Neural crest cell (in vitro differentiated cells): ENCODE measurements at places on chromosomes 3 and 15.

GRCh38 chr3:193693774-193694173, 100.8 kb downstream of the OPA1 start:
- DNase-seq, result no peak

DNA sequence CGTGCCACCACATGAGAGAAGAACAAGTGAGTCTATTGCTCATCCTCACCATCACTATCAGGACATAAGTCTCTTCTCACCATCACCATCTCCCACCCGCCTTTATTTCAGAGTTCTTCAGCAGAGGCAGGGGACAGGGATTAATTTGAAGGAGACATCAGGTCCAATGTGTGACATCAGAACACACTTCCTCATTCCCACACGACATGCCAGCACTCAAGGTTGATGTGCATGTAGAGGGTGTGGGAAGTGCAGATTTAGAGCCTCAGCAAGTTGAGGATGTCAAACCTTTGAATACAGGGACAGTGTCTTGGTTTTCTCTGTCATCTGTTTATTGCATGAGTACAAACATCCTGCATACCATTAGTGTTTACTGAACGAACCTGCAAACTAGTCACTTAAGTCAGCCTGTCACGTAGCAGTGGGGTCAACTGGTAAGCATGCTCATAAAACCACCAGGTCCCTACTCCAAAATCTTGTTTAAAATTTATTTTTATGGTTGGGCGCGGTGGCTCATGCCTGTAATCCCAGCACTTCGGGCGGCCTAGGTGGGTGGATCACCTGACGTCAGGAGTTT, 104.4 kb downstream of the MYLK start:
- DNase-seq, result no peak

DNA sequence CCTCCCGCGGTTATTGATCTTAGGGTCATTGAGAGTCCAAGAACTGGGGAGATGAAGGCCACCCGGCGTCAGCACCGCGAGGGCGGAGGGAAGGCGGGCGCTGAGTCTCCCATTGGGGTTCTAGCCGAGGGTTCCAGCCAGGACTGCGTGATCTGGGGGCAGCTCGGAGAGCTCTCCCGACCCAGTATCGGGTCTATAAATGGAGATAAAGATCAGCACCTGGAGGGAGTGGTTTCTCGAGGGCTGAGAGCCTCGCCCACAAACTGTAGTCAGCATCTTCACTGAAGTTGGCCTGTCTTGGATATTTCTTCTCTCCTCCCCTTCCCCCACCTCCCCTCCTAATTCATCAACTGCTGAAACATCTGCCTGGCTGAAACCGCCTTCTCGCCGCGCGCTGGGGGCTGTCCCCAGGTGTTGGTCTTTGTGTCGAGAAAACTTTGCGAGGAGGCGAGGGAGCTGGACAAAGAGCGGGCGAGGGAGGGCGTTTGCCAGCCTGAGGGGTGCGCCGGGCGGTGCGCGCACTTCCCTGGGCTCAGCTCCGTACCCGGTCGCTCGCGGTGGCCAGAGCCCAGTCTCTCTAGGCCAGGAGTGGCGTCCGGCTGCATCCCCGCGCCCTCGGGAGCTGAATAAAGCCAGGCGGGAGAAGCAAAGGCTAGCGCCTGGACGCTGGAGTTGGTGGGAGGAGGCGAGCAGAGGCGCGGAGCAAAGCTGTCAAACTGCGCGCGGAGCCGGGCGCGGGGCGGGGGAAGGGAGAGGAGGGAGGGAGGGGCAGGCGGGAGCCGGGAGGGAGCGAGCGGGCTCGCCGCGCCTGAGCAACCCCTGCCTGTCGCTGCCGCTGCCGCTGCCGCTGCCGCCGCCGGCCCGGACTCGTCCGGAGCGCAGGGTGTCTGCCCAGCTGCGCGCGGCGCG, at the start of gene ST8SIA2:
TSS of gene ST8SIA2 (plus strand) at position 811 of the 909 bp plus-strand sequence. CDS start 184 bp downstream, outside the sequence.
- DNase-seq, result peak; percentile 76

DNA sequence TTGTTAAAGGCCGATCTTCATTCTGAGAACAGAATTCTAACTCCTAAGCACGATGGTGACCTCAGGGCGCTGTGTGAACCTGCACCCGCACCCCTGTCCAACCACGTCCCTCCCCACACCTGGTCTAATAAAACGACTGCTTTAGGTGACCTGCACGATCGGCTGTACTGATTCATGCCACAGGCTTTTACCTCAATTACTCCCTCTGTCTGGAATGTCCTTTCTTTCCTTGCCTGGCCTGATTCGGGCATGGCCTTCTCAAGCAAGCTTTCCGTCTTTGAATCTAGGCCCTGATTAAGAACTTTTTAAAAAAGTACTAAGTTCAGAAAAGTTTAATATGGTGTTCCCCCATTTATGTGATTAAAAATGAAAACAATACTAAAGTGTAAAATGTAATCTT, 842 bp upstream of the U2SURP start:
- no peak for DNase-seq

GRCh38 chr15:84914909-84915605, 30.6 kb downstream of the SLC28A1 start:
- no peak for DNase-seq

GRCh38 chr15:93438310-93438709, 349.3 kb upstream of the RGMA start:
- no peak for DNase-seq

DNA sequence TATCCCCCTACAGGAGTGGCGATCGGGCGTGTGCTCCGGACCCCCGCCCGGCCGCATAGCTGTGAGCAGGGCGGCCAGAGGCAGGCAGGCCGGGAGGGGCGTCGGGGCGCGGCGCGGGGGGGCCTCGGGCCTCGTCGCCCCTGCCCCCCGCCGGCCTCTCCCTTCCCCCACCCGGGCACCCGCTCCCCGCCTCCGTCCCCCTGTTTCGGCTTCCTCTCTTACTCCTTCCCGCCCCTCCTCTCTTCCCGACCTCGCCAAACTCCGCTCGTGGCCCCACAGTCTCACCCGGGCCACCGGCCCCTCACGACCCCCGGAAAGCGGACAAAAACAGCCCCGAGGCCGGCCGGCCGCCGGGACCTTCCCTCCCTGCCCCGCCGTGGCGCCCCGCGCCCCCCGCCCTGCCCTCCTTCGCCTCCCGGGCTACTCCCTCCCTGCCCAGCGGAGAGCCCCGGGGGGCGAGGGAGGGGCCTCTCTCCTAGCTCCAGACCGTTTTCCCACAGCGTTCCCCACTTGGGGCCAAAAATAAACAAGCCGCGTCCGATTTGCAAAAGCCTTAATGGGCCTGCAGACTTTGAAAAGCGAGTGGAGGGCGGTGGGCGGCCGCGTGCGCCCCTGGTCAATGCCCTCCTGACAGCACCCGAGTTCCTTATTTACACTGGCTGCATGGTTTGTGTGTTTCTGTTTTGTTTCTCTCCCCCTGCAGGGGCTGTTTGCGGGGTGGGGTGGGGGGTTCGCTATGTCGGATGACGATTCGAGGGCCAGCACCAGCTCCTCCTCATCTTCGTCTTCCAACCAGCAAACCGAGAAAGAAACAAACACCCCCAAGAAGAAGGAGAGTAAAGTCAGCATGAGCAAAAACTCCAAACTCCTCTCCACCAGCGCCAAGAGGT, 1.0 kb downstream of the UBE2E1 start:
- peak; percentile 21 for DNase-seq

DNA sequence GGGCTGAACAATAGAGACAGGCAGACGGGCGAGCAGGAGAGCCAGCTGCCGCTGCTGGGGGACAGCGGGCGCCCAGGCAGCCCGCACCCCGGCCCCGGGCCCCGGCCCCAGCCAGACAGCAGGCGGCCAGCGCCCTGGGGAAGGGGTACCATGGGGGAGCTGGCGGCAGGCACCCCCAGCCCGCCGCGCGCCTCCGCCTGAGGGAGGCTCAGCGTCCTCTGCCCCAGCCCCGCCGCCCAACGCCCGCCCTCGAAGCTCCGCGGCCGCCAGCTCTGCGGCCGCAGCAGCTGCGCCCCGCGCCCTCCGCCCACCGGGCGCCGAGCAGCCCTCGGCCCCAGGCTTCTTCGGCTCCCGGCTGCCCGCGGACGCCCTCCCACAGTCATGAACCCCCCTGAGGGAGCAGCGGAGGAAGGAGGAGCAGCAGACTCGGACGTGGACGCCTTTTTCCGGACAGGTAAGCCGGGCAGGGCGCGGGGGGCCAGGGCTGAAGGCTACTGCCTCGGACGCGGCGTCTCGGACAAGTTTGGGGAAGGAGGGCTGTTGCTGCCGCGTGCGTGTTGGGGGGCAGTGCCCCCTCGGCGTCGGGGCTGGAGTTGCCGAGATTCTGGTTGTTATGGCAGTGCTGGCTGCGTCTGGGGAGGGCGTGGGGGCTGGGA, 41.6 kb upstream of the ROPN1 start:
- DNase-seq, result no peak

- no peak for DNase-seq
Measured at GRCh38 chr3:64957408-64958198, 269.8 kb upstream of the ADAMTS9 start.

DNA sequence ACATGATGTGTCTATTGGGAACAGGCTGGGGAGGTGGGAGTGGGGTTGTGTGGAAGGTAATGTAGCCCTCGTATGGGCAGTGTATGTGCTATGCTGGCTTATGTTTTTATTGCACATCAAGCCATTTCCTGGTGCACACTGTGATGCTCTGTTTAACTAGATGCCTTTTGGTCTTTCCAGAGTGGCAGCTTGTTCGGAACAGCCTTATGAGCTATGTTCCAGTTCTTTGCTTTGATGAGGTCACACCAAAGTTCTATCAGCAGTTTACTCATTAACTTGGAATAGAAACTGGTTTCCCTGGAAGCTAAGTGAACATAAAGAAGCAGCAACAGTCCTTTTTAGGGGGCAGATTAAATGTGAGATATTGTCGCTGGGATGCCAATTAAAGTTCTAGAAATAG, 133.9 kb downstream of the DIPK2A start:
- no peak for DNase-seq

GRCh38 chr3:46400000-46400734, 6.7 kb downstream of the CCR5AS start:
- no peak for DNase-seq

DNA sequence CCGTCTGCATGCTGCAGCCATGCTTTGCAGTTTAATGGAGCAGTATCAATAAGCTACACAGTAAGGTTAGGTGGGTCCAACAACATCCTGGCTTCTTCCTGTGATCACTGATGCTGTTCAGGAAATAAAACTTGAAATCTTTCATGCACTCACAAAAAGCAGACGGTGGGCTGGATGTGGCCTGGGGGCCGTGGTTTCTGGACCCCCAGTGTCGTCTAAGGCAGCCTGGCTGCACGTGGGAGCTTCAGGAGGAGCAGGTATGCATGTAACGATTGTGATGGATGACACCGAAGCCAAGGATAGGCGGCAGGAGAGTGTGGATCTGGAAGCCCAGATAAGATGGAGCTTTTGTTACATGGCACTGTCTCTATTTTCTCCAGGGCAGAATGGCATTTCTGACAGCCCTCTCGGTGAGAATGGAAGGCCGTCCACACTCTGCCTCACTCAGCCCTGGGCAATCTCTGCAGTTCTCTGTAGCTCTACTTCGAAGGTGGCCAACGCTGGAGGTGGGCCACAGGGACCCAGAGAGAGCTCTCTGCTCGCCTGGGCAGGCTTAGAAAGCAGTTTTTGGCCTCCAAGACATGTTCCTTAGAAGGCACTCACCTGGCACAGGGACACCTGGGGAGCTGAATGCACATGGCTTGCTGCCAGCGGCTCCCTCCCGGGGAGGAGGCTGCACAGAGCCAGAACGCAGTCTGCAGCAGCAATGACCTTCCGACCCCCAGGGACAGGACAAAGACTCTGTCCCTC, 46.4 kb upstream of the IQSEC1 start:
- DNase-seq, result no peak

DNA sequence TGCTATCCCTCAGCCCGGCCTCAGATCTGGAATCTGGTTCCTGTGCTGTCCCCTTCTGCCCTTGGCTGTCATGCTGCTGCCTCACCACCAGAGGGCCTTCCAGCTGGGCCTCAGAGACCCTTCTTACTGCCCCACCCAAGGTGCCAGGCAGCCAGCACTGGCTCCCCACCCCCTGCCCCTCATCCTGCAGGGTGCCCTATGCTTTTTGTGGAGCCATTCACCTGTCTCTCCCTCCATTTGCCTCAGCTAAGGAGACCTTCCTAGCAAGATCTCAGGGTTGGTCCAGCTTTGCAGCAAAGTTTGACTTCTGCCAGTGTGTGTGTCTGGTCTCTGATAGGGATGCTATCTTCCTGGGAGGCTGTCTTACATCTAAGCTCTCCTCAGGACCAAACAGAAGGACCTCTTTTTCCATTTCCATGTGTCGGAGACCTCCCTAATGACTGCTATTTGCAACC, 1.9 kb upstream of the VWA5B2 start:
- DNase-seq, result peak; percentile 28

- DNase-seq, result no peak
Measured at GRCh38 chr3:8886546-8886945, 76.7 kb downstream of the RAD18 start.

DNA sequence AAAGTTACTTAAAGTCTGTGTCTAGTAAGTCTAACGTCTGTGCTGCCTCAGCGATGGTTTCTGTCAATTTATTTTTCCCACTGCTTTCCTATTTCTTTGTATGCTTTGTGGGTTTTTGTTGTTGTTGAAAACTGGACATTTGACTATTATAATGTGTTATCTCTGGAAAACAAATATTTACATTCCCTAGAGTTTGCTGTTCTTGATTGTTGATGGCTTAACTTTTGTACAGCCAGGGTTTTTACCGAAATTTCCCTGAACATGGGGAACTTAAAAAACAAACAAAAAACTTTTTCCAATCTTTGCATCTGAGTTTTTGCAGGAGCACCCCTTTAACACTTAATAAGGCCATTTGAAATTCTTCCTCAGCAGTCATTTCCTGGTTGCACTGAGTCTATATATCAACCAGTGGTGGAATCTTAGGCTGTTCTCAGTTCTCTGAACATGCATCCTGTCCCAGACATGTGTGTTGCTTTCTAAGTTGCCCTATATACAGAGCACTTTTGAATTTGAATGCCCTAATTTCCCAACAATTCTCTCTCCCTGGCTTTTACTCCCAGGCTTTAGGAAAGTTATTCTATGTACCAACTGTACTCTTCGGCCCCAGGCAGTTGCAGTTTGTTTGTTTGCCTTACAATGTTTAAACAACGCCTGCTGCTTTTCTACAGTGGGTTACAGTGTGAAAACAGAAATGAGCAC, 11.8 kb upstream of the PIAS1 start:
- no peak for DNase-seq

- no peak for DNase-seq
Measured at GRCh38 chr15:90838544-90838943, 29.8 kb upstream of the FURIN start.

- no peak for DNase-seq
Measured at GRCh38 chr15:95405447-95405846, 925.1 kb upstream of the NR2F2 start.

GRCh38 chr15:77410701-77411618, 8.9 kb downstream of the PEAK1 start:
- no peak for DNase-seq

GRCh38 chr3:172804323-172804722, 53.8 kb downstream of the ECT2 start:
- no peak for DNase-seq

GRCh38 chr15:66923438-66923881, 141.9 kb upstream of the SMAD3 start:
- peak; percentile 50 for DNase-seq
